CD4-positive, alpha-beta T cell treated with Interleukin-2 at 100 ng/mL for 4 hours (primary cell): ENCODE measurements at places on chromosomes 2 and 18.

GRCh38 chr2:51013079-51013932 is 18.6 kb downstream of the NRXN1 start:
- no peak for DNase-seq

DNA sequence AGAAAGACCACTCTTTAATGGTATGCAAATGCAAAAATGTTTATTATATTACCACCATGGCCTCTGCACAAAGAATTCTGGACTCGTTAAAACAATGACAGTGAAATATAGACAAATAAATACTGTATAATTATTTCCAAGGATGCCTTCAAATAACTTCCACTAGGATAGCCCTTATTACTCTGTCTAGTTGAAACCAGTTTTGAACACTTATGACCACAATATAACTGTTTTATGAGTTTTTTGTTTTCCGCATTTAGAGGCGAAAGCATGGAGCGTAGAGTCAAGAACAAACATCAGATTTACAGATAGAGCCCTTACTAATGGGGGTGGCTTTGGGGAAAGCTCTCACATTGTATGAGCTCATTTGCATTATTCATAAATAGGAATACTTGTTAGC is 559.5 kb downstream of the CNTNAP5 start:
- no peak for DNase-seq

DNA sequence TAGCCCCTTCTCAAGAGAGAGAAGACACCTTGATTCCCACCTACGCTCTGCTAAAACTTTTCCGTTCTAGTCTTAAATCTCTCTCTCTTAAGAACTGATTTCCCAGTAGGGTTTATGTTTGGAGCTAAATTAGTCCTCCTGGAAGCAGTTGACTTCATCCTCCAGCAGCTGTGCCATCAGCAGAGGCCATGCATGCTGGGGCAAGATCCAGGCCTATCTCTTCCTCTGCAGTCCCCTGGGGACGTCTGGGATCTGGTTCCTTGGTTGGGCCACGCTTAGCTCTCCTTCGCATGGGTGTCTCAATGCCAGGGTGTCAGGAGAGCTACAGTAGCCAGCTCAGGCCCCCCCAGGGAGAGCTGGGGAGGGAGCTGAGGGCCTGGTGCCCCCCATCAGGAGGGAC is 49.7 kb downstream of the HPCAL1 start:
- DNase-seq: no peak

DNA sequence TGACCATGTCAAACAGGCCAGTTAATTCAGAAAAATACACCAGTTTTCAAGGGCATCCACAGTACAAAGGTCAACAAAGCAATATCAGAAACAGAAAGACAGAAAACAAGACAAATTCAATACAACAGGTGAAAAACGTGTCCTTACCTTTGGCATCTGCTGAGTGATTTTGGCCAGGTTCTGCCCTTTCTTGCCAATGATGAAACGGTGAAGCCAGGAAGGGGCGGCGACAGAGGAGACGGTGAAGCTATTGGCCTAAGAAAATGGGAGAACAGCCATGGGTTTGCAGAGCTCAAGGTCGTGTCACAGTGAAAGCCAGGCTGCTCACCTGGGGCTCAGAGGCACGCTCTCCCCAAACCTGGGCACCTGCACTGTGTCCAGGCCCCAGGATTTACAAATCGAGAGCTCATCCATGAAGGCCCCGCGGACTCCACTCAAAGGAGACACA is 60.5 kb downstream of the HDLBP start:
- DNase-seq: no peak

GRCh38 chr18:35511833-35512232 is 14.1 kb upstream of the INO80C start:
- no peak for DNase-seq

- DNase-seq: no peak
Measured at GRCh38 chr2:168145426-168146310, 101.7 kb downstream of the STK39 start.

- peak; percentile 46 for DNase-seq
Measured at GRCh38 chr2:75640621-75641121, 5.9 kb upstream of the MRPL19 start.

- DNase-seq: no peak
Measured at GRCh38 chr2:41934329-41934958, 113.4 kb upstream of the PKDCC start.

DNA sequence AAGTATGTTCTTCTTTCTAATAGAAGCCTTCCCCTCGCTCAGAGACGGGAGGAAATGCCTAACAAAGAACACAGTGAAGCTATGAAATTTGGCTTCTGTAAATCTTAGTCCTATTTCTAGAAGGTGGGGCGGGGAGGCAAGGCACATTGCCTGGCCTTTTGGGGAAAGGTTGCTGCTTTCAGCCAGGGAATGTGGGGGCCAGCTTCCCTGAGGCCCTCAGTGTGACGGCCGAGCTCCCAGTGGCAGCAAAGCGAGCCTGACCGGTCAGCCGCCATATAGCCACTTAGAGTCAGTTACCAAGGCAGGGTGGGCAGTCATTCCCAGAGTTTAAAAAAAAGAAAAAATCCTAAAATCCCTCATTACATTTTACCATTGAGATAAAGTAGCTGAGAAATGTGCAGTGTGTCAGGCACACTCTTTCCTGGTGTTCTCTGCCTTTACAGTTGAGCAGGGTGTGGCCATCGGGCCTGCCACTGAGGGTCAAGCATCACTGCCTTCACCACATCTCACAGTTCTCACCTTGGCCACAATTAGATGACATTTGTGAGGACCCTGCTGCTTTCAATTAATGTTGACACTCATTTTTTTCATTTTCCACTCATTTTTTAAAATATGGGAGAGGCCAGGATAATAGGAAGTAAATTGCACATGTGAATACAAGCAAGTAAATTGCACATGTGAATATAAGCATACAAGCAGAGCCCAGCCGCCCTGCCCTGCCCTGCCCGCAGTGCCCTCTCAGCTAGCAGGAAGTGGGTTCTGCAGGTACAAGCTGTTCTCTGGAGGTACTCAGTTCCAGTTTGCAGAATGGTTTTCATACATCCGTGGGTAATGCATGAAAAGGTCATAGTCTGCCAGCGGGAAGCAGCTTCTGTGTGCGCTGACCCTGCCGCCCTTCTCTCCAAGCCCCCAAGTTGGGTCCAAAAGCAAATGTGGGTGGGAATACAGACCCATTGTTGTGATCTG is 76.9 kb downstream of the WDSUB1 start:
- DNase-seq: peak; percentile 52

DNA sequence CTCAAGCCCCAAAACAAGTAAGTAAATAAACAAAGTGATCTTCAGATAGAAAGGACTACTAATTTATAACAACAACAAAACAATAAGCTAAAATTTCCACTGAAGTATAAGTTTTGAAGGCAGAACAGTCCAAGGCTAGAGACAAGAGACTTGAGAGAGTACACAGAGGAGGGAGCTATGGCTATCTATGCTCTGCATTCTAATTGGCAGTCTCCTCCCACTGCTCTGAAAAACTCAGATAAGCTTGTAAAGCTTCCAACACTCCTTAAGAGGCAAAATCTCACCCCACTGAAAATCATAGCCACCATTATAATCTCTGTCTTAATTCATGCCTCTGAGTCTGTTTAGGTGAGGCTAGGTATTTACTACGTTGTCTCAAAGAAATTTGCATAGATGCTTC is 714.6 kb upstream of the LRATD1 start:
- DNase-seq: no peak

DNA sequence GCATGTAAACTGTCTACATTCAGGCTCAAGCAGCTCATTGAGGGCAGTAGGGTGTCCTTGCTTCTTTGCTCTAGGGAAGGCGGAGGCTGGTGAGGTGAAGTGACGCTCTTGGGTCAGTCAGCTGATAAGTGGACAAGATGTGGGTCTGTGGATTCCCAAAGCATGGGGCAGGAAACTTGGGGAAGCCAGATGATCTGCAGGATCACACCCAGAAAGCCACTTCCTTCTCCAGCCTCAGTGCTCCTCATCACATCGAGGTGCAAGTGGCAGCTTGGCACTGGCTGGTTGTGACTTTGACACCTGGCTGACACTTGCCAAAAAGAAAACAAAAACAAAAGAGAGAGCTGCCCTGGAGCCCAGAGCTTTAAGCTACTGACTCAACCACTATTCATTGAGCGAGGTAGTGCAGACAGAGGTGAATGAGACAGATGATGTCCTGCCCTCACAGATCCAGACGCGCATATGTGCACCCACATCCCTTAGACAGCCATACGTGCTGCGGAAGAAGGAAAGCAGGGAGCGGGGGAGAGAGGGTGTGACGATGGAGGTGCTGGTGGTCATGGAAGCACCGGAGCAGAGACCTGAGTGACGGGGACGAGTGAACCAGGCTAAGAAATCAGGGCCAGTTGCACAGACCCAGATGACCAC is 3.1 kb upstream of the CIB4 start:
- no peak for DNase-seq

- peak; percentile 40 for DNase-seq
Measured at GRCh38 chr18:48785091-48785614, 165.6 kb downstream of the SMAD7 start.

- no peak for DNase-seq
Measured at GRCh38 chr2:69011611-69012157, 1.3 kb upstream of the ANTXR1 start.

- DNase-seq: peak; percentile 81
Measured at GRCh38 chr2:86786001-86786536, 4.6 kb downstream of the CD8A start.

GRCh38 chr18:68739462-68739861 is 24.6 kb upstream of the TMX3 start:
- DNase-seq: no peak

DNA sequence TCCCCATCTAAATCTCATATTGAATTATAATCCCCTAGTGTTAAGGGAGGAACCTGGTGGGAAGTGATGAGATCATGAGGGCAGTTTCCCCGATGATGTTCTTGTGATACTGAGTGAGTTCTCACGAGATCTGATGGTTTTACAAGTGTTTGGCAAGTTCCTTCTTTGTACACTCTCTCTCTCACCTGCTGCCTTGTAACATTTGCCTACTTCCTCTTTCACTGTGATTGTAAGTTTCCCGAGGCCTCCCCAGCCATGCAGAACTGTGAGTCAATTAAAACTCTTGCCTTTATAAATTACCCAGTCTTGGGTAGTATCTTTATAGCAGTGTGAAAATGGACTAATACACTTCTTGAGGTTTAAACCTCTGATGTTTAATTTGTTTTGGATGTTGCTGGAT is 177.5 kb downstream of the CD8B2 start:
- no peak for DNase-seq
